ENCODE measurements at places on chromosomes 4 and X. TPM values are rescaled to one million over a fixed set of nuclear protein-coding genes. Genes with fewer than 3 reads are reported as not detected.

Gene VCX
- 0.05 TPM for polyA plus RNA-seq

Gene GPR173
- polyA plus RNA-seq = 0.22 TPM

Gene RGN
- 1.4 TPM for polyA plus RNA-seq

Gene MAGEH1
- 5.6 TPM for polyA plus RNA-seq

Gene RHOXF2
- polyA plus RNA-seq = not detected

Gene TRAM1L1
- polyA plus RNA-seq = 0.49 TPM
